Activated CD8-positive, alpha-beta memory T cell treated with anti-CD3 and anti-CD28 coated beads, Interleukin-2, amount 10 ng/mL, durations not matched to agents 7 days and 5 days (primary cell): ENCODE measurements at places on chromosomes 7 and 10. TPM values are rescaled to one million over a fixed set of nuclear protein-coding genes. Genes with fewer than 3 reads are reported as not detected.

CALML3 gene
- total RNA-seq: not detected

- peaks cover 9% of the 10 kb centered on the region for H3K4me1 ChIP-seq
- H3K36me3 ChIP-seq: peaks cover 1% of the 10 kb centered on the region
- H3K4me3 ChIP-seq: no peak overlapping the region
- no peak for DNase-seq
- H3K27me3 ChIP-seq: peaks cover 42% of the 10 kb centered on the region
These were observed 1.9 kb downstream of the AUTS2 start for GRCh38 chr7:69599955-69600709.

DNA sequence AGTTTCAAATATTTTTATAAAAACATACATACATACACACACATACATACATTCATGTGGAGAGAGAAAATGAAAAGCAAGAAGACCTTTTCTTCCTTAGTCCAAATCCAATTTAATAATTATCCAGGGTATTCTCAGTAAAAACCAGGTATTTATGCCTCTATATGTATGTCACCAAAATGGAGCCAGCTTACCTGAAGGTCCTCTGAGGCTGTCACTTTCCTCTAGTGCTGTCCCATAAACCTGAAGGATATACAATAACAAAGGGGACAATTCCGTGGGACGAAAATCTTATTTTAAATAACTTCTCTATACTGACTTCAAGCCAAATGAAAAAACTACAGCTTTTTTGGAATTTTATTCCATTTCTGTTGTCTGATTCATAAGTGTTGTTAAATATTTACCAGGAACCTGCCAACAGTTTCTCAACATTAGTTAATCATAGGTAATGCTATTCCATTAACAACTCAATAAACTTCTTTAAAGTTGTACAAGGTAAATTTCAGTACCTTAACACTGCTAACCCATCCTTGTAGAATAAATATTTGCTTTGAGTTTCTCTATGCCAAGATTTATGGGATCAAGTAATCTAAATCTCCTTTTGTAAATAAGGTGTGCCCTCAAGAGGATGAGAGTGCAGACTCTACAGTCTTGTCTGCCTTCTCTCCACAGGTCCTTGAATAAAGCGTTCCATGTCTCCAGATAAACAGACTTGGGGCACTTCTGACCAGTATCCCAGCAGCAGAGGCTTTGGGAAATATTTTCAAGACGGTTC, 260.3 kb downstream of the AHR start:
- H3K4me1 ChIP-seq: no peaks in the 10 kb centered on the region
- no peak overlapping the region for H3K27ac ChIP-seq
- H3K36me3 ChIP-seq: no peaks in the 10 kb centered on the region

- DNase-seq: no peak
- no peak overlapping the region for H3K4me3 ChIP-seq
- no peaks in the 10 kb centered on the region for H3K36me3 ChIP-seq
- H3K27me3 ChIP-seq: no peaks in the 10 kb centered on the region
- no peaks in the 10 kb centered on the region for H3K4me1 ChIP-seq
- H3K27ac ChIP-seq: no peak overlapping the region
These were observed 67.5 kb upstream of the SORCS1 start for GRCh38 chr10:107232013-107232412.

GRCh38 chr10:75404815-75405597, 3.4 kb upstream of the ZNF503 start:
- H3K4me3 ChIP-seq: no peak overlapping the region
- no peak overlapping the region for H3K27ac ChIP-seq
- H3K36me3 ChIP-seq: peaks cover 2% of the 10 kb centered on the region
- no peak for DNase-seq
- H3K27me3 ChIP-seq: peaks cover 85% of the 10 kb centered on the region

- H3K36me3 ChIP-seq: peaks cover 5% of the 10 kb centered on the region
- H3K27ac ChIP-seq: no peak overlapping the region
- no peaks in the 10 kb centered on the region for H3K27me3 ChIP-seq
- peaks cover 23% of the 10 kb centered on the region for H3K4me1 ChIP-seq
These were observed 2.3 kb upstream of the APBB1IP start for GRCh38 chr10:26435852-26436251.

GRCh38 chr10:104323760-104324201, 14.5 kb downstream of the ITPRIP start:
- H3K36me3 ChIP-seq: peaks cover 7% of the 10 kb centered on the region
- no peak for DNase-seq
- peaks cover 78% of the 10 kb centered on the region for H3K4me1 ChIP-seq
- no peaks in the 10 kb centered on the region for H3K27me3 ChIP-seq
- no peak overlapping the region for H3K4me3 ChIP-seq

DNA sequence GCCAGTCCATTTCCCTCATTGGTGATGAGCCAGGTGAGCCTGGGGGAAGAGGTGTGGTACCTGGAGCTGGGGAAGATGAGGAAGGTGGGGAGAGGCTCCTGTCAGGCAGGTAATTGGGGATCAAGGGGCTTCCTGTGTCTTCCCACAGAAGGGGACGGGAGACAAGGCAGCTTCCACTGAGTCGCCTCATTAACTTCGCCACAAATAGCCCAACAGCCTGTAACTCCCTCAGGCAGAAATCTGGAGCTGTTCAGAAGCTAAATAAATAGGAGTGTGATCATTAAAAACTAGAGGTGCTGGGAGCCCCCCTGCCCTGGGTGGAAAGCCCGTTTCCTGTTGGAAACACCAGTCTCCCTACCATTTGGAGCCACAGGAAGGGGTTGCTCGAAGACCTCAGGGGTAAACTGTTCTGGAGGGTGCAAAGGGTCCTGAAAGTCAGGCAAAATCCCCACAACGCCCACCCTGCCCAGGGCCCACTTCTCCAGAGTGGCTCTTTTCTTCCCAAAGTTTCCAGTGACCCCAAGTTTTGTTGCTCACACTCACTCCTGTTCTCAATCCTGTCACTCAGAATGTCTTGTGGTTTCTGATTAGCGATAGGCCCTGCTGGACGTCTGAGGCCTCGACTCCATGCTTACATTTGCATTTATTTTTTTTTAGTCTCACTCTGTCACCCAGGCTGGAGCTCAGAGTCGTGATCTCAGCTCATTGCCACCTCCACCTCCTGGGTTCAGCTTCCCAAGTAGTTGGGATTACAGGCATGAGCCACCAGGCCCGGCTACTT, 25.7 kb downstream of the UNC5B start:
- H3K27me3 ChIP-seq: peaks cover 2% of the 10 kb centered on the region
- no peak overlapping the region for H3K4me3 ChIP-seq
- H3K36me3 ChIP-seq: no peaks in the 10 kb centered on the region
- no peak overlapping the region for H3K27ac ChIP-seq
- no peaks in the 10 kb centered on the region for H3K4me1 ChIP-seq
- DNase-seq: no peak

GRCh38 chr10:122957474-122957873, 3.4 kb upstream of the C10orf88 start:
- peaks cover 26% of the 10 kb centered on the region for H3K4me1 ChIP-seq
- H3K36me3 ChIP-seq: peaks cover 8% of the 10 kb centered on the region
- no peak overlapping the region for H3K4me3 ChIP-seq
- DNase-seq: no peak
- no peak overlapping the region for H3K27ac ChIP-seq

- H3K27me3 ChIP-seq: no peaks in the 10 kb centered on the region
- no peak for DNase-seq
- H3K4me3 ChIP-seq: no peak overlapping the region
- H3K27ac ChIP-seq: no peak overlapping the region
These were observed 45.4 kb downstream of the ZNF467 start for GRCh38 chr7:149727899-149728476.

CASD1 gene
- total RNA-seq: 11.9 TPM

- peaks cover 33% of the 10 kb centered on the region for H3K36me3 ChIP-seq
- H3K4me3 ChIP-seq: no peak overlapping the region
- H3K27ac ChIP-seq: no peak overlapping the region
- no peaks in the 10 kb centered on the region for H3K27me3 ChIP-seq
These were observed 171.8 kb downstream of the MLLT10 start for GRCh38 chr10:21705828-21706176.

NKX6-2 gene
- not detected for total RNA-seq

SRRM3 gene
- 0.09 TPM for total RNA-seq

PON1 gene
- not detected for total RNA-seq

ABCB1 gene
- total RNA-seq: 15.7 TPM

- H3K27me3 ChIP-seq: peaks cover 3% of the 10 kb centered on the region
- no peak overlapping the region for H3K4me3 ChIP-seq
- no peak overlapping the region for H3K27ac ChIP-seq
- DNase-seq: no peak
- no peaks in the 10 kb centered on the region for H3K36me3 ChIP-seq
- no peaks in the 10 kb centered on the region for H3K4me1 ChIP-seq
These were observed 10.9 kb downstream of the CALCR start for GRCh38 chr7:93563584-93563983.

TAS2R3 gene
- 0.70 TPM for total RNA-seq

DNA sequence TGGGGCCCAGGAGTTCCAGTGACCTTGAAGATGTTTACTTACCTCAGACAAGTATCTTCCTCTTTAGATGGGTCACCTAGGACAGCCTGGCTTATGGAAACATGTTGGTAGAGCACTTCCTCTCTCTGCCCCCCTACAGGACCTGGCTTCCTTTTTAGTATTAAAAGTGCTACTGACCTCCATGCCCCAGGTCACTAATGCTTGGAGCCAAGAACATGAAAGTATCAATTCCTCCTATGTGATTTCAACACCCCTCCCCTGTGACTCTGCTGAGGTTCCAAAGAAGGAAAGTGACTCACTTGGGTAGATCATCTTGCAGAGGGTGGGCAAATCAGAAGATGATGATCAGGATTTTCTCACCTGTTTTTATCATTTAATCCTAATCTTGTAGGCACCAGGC, 125.3 kb upstream of the CCDC6 start:
- H3K27me3 ChIP-seq: peaks cover 7% of the 10 kb centered on the region
- H3K27ac ChIP-seq: no peak overlapping the region
- H3K4me1 ChIP-seq: peaks cover 2% of the 10 kb centered on the region
- no peak overlapping the region for H3K4me3 ChIP-seq
- no peak for DNase-seq

BAIAP2L1 gene
- total RNA-seq: 1.1 TPM

TCAF2 gene
- 24.6 TPM for total RNA-seq

GRCh38 chr10:3858051-3858845, 73.2 kb upstream of the KLF6 start:
- H3K36me3 ChIP-seq: no peaks in the 10 kb centered on the region
- no peak overlapping the region for H3K4me3 ChIP-seq
- H3K4me1 ChIP-seq: peaks cover 2% of the 10 kb centered on the region
- DNase-seq: no peak
- H3K27ac ChIP-seq: no peak overlapping the region

GRCh38 chr7:44797329-44798258, 1.1 kb downstream of the PPIA start:
- DNase-seq: peak; percentile 93
- H3K4me1 ChIP-seq: peaks cover 38% of the 10 kb centered on the region
- no peaks in the 10 kb centered on the region for H3K27me3 ChIP-seq
- peak overlapping the region; percentile 99 for H3K27ac ChIP-seq
- H3K4me3 ChIP-seq: peak overlapping the region; percentile 93

DNA sequence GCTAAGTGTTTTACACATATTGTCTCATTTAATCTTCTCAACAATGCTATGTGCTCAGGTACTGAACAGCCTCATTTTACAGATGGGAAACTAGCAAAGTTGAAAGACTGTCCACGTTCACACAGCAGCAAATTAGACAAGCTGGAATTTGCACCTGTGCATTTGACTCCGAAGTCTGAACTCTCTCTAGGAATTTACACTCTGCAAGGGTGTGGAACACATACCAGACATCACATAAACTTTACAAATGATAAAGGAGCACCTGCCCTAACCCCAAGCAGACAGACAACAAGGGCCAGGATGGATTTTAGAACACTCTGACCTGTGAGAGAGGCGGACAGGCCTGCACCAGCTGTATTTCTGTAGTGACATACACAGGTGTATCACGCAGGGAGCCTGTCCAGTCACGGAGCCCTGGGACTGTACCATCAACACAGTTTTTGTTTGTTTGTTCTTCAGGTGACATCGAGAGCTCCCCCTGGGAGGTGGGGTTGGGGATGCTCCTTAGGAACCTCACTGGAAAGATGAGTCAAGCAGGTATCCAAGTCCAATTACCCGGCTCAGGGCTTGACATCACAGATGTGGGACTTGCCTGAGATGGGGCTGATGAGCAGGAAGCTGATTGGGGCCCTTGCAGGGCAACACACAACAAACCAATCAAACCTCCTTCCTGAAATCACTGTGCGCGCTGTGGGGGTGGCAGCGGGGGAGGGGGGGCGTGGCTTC, 31.0 kb downstream of the MKI67 start:
- H3K27ac ChIP-seq: peak overlapping the region; percentile 76
- peaks cover 44% of the 10 kb centered on the region for H3K36me3 ChIP-seq
- no peaks in the 10 kb centered on the region for H3K27me3 ChIP-seq
- peaks cover 43% of the 10 kb centered on the region for H3K4me1 ChIP-seq
- peak overlapping the region; percentile 47 for H3K4me3 ChIP-seq

GRCh38 chr7:151459726-151460473, 20.0 kb upstream of the CRYGN start:
- H3K27me3 ChIP-seq: peaks cover 16% of the 10 kb centered on the region
- H3K4me1 ChIP-seq: peaks cover 12% of the 10 kb centered on the region
- peaks cover 30% of the 10 kb centered on the region for H3K36me3 ChIP-seq
- H3K4me3 ChIP-seq: no peak overlapping the region
- no peak for DNase-seq

DNA sequence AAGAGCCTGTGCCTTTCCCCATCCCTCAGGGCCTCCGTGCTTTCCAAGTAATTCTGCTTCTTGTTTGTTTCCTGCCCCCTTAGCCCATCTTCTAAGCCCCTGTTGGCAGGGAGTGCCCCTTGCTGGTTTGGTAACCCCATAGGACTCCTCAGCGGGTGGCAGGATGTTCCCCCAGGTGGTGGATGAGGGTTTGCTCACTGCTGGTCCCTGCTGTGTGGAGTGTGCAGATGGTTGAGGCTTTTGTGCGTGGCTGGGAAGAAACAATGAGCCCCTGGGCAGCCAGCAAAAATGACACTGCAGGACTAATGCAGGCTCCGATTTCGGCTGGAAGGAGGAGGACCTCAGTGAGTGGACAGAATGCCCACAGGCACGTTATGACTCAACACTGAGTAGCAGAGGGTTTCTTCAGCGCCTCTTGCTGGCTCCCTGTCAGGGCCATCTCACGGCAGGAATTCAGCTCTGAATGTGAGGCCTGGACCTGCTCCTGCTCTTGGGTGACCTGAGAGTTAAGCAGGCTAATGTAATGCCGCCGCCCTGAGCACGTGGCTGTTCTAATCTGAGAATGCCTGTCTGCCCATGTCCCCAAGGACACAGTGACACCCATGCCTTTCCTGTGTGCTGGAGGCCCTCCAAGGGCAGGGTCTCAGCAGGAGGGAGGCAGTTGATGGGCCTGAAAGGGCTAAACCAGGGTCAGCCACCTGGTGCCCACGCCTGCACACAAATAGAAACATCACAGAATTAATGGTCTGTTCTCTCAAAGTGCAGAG, 16.6 kb downstream of the BAG3 start:
- no peak overlapping the region for H3K27ac ChIP-seq
- no peak overlapping the region for H3K4me3 ChIP-seq

- no peaks in the 10 kb centered on the region for H3K27me3 ChIP-seq
- no peak overlapping the region for H3K4me3 ChIP-seq
- no peaks in the 10 kb centered on the region for H3K36me3 ChIP-seq
- no peak for DNase-seq
- H3K27ac ChIP-seq: no peak overlapping the region
These were observed 46.8 kb downstream of the INSYN2A start for GRCh38 chr10:127149501-127150081.
